ENCODE measurements at places on chromosomes 3 and 15.

DNA sequence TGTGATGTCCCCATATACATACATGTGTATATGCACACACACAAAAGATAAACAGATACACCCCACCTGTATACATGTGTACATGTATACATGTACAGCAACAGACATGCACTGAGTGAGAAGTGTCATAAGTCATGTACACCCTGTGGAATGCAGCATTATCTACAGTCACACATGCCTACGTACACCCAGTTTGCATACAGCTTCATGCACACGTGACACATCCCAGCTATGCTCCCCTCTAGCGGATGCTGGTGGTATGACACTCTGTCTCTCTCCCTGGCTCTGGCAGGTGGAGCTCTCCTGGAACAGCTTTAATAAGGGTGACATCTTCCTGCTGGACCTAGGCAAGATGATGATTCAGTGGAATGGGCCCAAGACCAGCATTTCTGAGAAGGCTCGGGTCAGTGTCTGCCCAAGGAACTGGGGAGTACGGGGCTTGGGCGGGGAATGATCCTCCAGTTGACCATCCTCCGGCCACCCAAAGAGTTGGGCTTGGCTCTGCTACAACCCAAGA, 6.3 kb downstream of the VILL start:
- peak; percentile 69 for DNase-seq

DNA sequence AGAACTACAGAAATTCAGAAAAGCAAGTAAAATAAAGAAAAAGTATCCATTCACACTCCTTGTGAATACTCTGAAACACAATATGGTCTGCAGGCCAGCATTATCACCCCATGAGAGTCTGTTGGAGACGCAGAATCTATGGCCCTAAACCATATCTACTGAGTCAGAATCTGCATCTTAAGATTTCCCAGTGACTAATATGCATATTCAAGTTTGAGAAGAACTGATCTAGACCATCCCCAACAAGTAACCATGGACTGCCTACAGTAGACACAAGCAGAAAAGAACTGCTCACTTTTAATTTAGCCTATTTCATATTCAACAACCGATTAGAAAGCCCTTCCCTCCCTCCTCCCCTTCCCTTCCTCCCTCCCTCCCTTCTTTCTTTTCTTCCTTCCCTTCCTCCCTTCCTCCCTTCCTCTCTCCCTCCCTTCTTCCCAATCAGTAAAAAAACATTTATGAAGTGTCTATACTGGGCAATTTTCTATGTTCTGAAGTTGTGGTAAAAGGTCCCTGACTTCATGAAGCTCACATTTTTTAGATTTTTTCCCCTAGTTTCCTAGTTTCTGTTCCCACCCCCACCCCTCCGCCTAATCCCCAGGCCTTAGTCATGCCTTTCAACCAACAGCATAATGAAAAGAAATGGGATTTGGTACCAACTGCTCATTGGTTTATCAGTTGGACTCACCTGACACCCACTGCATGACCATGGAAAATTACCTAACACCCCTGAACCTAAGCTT, 125.2 kb downstream of the CNTN3 start:
- DNase-seq = no peak

DNA sequence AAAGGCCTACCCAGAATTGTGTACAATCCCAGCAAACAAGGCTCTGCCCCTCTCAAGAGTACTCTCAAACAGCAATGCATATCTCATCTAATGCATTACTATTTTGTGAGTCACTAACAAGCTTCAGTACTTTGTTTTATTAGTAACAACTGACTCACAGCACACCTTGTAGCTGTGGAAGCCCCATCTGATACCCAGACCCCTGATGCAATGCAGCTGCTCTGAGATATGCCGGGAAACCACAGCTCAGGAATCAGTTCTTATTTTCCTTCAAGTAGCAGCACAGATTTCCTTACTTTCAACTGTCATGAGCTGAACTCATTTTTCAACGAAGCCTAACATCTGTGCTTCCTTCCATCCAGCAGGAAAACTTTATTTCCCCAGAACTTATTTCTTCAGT, 37.8 kb downstream of the CCNL1 start:
- DNase-seq = no peak

DNA sequence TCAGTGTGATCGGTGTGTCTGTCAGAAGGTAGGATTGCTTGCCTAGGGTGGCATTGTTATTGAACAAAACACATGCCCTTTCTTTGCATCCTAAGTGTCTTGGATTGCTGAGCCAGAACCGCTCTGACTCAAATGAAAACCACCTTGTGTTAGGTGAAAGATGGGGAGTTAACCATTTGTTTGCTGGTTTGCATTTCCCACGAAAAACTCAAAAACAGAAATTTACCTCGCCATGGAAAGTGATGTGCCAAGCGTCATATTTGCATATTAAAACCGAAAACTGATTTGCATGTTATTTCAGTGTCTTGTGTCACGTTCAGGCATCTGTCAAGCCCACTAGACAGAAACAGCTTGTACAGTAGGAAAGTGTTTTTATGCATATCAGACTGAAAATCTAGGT, 474.6 kb upstream of the TPRG1 start:
- no peak for DNase-seq

DNA sequence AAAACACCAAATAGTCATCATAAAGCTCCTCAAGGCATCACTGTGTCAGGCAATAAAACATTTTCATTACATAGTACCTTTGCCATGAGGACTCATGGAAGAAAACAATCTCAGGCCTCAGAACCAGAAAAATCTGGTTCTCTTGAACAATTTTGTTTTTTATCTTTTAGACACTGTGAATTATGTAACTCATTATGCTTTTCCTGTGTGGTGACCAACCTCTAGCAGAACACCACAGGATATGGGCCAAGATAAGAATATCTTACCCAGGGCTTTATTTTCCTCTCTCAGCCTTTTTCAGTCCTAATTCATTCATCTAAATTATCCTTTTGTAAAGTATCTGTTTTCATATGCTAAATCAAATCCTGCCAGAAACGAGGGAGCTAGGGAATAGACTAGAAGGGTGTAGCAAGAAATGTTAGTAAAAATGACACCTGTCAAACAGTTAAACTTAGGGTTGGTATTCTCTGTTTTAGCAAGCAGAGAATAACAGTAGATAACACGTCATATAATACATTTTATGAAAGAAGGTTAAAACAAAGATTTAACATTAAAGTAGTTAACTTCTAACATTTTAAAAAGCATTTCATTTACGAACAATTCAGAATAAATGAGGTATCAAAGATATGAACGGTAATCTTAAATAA, 111.1 kb downstream of the FBXL22 start:
- no peak for DNase-seq

GRCh38 chr3:188243124-188243795, 89.3 kb downstream of the LPP start:
- no peak for DNase-seq

DNA sequence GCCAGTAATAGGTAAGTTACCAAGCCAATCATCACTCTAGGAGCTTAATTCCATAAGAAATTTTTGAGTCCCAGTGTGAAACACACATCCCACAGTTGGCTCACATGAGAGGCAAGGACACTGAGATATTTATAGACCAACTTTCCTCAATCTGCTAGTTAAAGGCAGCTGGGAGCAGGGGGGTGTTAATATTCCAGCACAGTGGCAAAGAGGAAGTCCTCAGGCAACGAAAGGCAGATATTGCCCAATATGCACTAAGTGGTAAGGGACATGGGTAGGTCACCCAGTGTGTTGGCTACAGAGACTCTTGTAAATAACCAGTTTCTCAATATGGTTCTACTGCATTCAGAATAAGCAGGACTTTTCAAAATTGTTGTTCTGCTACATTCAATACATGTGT, 61.0 kb downstream of the TOP2B start:
- no peak for DNase-seq

- no peak for DNase-seq
Observed at GRCh38 chr15:76196269-76197231, 114.7 kb downstream of the ETFA start.

DNA sequence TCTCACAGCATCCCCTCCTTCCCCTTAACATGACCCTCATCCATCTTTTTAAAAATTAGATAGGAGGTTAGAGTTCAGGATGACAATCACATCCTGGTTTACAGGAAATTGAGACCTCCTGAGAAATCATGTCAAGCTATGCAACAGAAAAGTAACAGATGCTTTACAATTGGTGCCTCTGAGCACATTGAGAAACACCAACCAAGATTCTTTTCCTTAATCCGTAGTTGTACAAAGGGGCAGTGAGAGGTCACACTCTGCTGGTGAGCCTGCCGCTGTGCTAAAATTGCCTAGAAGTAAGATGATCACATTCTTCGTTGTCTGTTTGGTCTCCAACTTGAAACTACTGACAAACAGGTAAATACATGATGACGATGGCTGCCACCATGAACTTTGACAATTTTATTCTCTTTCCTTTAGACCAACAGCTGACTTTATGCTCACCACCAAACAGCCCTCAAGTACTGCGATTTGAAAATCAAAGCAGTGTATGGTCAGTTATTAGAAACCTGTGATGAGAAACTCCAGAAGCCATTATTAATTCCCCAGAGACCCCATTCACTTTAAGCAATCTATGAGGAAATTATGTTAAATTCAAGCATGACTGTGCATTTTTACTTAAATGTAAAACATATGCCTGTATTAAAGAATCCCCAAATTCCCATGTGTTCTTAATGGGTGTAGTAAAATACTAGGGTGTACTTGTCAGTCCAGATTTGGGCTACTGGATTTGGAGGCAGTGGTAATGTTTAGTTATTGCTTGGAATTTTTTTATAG, 210.7 kb upstream of the UBE2E1 start:
- no peak for DNase-seq

GRCh38 chr3:110344897-110345767, 726.5 kb upstream of the NECTIN3 start:
- DNase-seq = no peak

DNA sequence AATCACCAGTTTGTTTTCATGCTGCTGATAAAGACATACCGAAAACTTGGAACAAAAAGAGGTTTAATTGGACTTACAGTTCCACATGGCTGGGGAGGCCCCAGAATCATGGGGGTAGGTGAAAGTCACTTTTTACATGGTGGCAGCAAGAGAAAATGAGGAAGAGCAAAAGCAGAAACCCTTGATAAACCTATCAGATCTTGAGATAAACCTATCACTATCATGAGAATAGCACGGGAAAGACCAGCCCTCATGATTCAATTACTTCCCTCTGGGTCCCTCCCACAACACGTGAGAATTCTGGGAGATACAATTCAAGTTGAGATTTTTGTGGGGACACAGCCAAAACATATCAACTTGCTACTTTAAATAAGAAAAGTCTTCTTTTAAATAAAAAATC, 28.9 kb downstream of the CD200R1L start:
- DNase-seq = no peak

- no peak for DNase-seq
Observed at GRCh38 chr15:47736143-47736786, 19.0 kb downstream of the SEMA6D start.

- no peak for DNase-seq
Observed at GRCh38 chr3:44893097-44893496, 18.7 kb downstream of the TGM4 start.

GRCh38 chr3:67228136-67228535, 230.0 kb downstream of the KBTBD8 start:
- no peak for DNase-seq

- no peak for DNase-seq
Observed at GRCh38 chr15:74277242-74277810, 41.2 kb downstream of the CCDC33 start.

GRCh38 chr15:72233769-72234168, 2.8 kb upstream of the PKM start:
- no peak for DNase-seq

DNA sequence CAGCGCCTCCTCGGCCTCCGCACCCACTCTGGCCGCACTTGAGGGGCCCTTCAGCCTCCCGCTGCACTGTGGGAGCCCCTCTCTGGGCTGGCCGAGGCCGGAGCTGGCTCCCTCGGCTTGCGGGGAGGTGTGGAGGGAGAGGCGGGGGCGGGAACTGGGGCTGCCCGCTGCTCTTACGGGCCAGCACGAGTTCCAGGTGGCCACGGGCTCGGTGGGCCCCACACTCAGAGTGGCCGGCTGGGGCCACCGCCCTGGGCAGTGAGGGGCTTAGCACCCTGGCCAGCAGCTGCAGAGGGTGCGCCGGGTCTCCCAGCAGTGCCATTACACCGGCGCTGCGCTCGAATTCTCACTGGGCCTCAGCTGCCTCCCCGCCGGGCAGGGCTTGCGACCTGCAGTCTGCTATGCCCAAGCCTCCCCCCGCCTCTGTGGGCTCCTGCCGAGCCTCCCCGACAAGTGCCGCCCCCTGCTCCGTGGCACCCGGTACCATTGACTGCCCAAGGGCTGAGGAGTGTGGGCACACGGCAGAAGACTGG, 167.1 kb upstream of the PLSCR5 start:
- DNase-seq = no peak

DNA sequence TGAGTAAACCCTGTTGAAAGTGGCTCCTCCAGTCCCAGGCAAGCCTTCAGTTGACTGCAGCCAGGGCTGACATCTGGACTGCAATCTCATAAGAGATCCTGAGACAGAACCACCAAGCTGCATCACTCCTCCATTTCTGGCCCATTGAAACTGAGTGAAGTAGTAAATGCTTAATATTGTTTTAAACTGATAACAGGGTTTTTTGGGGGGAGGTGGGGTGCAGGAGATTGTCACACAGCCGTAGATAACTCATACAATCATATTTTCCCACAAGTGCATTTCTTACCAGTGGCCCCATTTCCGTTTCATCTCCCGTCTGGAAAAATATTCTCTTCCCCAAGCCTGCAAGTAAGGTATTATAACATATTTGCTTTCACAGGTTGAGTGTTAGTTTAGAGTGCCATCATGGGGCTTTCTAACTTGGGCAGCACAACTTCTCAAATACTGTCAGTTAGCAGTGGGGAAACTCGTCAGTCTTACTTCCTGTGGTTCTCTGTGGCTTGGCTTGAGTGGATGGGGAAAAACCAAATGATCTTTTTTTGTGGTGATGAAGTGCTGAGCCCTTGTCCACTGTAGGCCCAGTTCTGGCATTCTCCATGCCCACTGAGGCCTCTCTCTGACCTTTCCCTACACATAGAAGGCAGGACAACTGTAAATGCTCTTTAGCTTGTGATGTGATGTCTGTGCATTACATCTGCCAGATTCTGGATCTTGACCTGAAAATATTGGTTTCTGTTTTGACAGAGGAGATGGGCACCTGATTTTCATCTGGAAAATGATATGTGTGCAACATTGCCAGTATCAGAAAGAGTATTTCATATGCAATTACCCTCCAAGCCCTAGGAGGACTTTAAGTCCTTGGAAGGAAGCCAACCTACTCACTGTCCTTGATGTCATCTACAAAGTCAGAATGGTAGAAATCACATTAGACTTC, 90.1 kb upstream of the BHLHE40 start:
- DNase-seq = no peak

DNA sequence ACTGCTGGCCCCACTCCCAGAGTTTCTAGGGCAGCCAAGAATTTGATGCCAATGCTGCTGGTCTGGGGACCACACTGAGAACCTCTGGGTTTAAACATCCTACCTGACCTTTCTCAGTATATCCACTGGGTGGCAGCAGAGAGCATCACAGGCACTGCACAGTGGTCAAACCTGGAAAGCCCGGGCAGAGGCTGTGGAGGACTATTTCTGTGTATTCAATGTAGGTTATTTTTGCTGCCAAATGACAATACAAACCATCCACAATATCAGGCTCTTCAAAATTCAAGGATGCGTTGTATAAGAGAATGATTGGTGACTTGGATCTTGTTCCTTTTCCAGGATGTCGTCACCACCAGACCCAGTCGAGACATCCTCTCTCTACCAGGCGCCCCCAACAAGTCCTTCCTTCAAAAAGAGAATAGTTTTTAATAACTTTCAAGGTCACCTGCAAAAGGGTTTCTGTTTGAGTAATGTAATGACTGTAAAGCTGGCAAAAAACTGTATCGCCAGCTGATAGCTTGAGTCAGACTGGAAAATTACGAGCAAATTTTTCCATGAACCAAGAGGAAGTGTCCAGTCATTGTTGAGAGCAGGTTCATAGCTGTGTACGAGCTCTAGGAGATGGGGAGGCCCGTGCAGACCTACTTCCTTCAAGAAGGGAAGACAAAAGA, 30.5 kb upstream of the MYZAP start:
- peak; percentile 41 for DNase-seq
